ENCODE measurements at places on chromosomes 6 and 20.
A peak's percentile ranks its signal among the peaks of the same experiment; 100 is the strongest.

DNA sequence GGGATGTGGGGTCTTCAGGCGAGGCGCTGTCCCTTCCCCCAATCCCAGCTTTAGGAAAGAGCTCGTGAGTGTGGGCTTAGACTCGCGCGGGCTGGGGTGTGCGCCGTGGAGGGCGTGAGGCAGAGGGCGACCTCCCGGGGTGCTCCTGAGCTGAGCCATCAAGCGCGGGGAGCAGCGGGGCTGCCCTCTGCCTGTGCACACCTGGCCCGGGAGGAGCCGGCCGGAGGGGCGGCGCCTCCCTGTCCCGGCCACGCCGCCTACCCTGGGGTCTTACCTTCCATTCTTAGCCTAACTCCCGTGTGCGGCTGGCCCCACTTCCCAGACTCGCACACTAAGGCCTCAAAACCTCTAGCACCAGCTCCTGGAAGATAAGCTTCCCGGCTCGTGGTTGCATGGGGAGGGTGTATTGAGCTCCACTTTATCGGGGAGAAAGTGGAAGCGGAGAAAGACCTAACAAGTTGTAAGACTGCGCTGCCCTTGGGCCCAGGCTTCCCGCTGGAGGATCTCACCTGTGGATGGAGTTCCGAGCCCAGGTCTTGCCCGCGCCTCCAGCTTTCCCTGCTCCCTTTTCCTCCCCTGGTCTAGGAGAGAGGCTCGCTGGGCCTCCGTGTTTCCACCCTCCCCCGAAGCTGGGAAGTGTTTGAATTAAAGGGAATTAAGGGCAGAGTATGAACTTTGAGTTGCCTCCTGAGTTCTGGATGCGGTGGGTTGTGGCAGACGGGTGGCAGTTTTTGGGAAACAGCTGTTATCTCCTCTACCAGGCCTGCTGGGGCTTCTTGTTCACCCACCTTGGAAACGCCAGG lies 1.2 kb downstream of the DNMT3B start:
- no peak for DNase-seq

- no peak for DNase-seq
These were observed 846 bp downstream of the PDE10A start for GRCh38 chr6:165662041-165662748.

GRCh38 chr6:150606168-150606591 lies 6.5 kb downstream of the PLEKHG1 start:
- no peak for DNase-seq

- peak; percentile 56 for DNase-seq
These were observed 87.8 kb downstream of the KIF16B start for GRCh38 chr20:16485401-16485800.

- DNase-seq = no peak
These were observed 193.1 kb downstream of the ATXN1 start for GRCh38 chr6:16568128-16568527.

- DNase-seq = no peak
These were observed 50.6 kb upstream of the TBC1D7 start for GRCh38 chr6:13378669-13379590.

- DNase-seq = no peak
These were observed 3.0 kb downstream of the ENPP3 start for GRCh38 chr6:131640100-131640499.

DNA sequence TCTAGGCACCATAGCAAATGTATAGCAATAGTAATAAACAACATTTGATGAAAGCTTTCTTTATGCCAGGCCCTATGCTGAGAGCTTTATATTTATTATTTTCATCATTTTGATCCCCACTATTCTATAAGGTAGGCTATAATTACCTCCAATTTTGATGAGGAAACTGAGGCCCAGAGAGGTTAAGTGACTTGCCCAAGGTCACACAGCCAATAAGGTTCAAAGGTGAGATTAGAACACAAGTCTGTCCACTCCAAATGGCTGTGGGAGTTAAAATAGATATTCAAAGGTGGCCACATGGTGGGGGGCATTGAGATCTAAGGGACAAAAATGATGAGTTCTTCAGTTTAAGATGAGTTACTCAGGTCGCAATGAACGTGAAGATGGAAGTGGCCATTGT lies 269.9 kb downstream of the BMP7 start:
- no peak for DNase-seq

GRCh38 chr6:81366972-81367371 lies 385.5 kb downstream of the TENT5A start:
- DNase-seq = peak; percentile 11

DNA sequence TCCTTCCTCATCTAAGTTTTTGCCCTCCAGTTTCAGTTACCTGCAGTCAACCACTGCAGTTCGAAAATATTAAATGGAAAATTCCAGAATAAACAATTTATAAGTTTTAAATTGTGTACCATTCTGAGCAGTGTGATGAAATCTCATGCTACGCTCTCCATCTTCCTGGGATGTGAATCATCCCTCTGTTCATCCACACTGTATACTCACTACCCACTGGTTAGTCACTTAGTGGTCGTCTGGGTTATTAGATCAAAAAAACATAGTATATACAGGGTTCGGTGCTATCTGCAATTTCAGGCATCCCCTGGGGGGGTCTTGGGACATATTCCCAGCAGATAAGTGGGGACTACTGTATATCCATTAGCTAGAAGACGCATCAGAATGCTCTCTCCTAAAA lies 151.9 kb upstream of the SLC22A16 start:
- DNase-seq = peak; percentile 27

GRCh38 chr6:41164551-41165120 lies 1.7 kb upstream of the TREM2 start:
- no peak for DNase-seq

GRCh38 chr6:7264686-7265384 lies 48.2 kb downstream of the SSR1 start:
- DNase-seq = no peak

DNA sequence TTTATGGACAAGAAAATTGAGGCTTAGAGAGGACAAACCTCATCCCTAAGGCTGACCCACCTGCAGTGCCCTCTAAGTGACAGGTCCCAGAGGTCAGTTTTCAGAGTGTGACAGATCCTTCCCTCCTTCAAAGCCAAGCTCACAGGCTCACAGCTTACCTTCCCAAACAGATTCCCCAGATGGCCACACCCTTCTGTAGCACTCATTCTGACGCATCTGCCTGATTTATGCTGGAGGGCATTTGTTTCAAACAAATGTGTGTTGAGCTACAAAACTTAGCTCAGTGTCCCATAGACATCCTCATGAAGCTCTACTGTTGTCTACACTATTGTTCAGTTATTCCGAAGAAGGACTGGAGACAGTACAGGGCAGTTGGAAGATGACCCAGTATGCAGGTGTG lies 60.6 kb upstream of the RIN2 start:
- DNase-seq = no peak

DNA sequence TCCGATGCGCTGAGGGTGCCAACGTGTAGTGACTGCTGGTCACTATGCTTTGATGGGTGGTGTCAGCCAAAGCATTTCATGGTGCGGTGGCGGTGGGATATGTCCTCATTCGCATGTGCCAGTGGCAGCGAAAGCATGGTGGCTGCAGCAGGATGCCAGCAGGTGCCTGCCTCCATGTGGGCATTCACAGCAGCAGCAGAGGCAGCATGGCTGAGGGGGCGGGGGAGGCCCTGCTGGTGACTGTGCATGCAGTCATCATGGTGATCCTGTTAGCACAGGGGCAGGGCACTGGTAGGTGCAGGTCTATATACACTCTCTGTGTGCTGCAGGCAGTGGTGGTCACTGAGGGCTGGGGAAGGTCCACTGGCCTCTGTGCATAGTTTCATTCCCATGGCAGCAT lies 22.0 kb downstream of the FIG4 start:
- no peak for DNase-seq

DNA sequence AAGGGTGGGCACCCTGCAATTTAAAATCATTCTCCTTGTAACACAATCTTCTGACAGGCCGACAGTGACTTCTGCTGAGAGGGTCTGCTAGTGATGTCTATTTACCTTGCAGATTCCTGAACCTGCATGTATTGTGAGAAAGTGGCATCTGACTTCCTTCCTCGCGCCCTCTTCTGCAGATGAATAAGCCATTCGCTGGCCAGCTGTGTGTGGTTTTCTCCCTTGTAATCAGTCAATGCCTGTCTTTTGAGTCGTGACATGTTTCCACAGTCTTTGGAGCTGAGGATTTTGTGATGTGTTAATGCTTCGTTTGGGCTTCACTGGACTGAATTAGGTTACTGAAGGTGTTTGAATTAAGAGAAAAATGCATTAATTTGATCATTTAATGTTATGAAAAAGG lies 125.3 kb downstream of the GRM1 start:
- DNase-seq = no peak

- DNase-seq = no peak
These were observed 65.9 kb downstream of the PTPN1 start for GRCh38 chr20:50575865-50576720.

DNA sequence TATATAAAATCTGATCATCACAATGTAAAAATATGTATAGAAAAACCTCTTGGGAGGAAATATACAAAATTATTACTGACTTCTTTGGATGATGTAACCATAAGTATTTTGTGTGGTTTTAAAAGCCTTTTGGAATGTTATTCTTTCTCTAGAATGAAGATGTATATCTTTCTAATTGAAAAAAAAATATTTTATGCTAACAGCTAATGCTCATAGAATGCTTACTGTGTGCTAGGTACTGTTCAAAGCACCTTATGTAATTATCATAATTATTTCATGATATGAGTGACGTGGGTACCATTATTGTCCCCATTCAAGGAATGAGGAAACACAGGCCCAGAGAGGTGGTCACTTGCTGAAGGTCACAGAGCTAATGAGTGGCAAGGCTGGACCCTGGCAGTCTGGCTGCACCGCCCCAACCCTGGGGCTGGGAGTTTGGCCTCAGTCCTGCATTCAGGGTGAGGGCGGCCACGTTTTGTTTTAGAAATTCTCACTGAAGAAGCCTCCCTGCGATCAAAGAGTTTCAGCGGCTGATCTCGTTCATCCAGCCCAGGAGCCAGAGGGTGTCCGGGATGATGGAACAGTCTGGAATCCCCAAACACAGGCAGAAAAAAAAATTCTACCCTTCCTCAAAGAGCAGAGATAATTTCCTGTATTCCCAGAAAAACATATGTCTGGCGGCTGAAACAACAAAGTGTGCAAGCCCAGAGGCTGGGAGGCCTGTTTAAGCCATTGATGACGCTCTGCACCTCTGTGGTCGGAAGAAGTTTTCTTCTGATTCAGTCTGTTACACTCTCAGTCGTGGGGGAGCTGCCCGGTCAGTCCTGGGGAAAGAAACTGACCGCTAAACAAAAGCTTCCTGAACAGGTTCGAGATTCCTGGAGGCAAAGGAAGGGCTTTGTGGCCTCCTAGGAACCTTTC lies 37.3 kb downstream of the TFEB start:
- peak; percentile 90 for DNase-seq

DNA sequence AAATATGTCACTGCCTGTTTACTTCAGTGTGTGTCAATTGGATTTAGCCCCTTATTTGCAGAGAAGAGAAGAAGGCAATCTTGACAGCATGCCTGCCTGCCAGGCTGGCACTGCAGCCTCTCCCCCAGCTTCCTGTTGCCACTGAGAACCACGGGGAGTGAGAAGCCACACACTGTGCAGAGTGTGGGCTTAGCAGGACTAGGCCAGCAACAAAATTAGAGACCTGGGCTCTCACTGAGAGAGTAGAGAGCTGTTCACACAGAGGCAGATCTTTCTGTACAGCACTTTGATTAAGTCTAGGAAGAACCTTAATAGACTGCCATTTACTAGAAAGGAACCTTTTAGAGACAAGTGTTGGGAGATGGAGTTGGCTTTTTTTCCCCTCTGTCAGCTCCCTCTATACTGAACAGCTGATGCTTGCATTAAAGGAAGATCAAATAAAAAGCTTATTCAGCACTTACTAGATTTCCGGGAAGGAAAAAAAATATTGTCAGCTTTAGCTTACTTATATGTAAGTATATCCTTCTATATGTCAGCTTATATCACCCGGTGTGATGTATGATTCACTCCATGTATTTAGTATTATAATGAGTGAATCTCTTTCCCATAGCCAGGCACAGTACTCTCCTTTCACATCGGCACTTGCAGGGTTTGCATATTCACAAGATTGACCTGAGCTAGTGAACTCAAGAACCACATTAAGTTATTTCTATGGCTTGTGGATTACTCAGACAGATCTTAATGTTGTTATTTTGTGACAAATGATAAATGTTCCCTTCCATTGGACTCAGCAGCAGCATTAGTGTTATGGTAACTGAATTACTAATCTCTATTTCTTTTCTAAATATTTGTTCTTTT lies 851.0 kb upstream of the EPHA7 start:
- DNase-seq = no peak
